ENCODE measurements at places on chromosomes 2 and 18. TPM values are rescaled to one million over a fixed set of nuclear protein-coding genes. Genes with fewer than 3 reads are reported as not detected.

FBXO48 gene
- total RNA-seq: 0.41 TPM

- DNase-seq: no peak
Measured at GRCh38 chr2:46106690-46107089, 190.5 kb upstream of the EPAS1 start.

DNA sequence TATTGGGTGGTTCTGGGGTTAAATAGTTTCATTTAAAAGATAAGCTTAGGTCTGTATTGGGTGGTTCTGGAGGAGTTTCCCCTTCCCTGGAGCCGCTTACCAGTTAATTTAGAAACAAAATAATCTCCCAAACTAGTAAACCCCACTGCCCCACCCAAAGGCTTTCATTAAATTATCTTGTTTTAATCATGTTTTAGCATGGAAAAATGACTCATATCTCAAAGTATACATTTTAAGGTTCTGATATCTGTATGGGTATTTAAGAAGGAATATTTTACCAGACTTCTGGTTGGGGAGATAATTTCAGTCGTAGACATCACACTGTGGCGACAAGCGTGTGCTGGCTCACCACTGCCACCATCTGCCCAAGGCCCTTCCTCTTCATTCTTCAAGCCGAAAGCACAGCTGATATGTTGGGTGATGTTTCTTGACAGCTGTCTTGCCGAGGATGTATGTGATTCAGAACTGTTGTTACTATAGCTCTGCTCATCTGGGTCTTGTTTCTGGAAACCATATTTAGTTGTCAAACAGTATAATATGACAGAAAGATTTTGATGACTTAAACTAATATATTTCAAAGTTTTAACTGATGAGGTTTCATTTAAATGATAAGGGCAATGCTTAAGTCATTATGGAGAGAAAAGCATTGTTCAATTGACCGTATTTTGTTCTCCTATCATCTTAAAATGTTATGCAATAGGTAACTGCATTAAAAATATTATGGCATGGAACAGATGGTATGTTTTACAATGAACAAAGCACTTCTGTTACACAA is 5.1 kb downstream of the FIGLA start:
- DNase-seq: no peak

CLIP4 gene
- total RNA-seq: 54.0 TPM

BOK gene
- total RNA-seq: 10.7 TPM

IL1F10 gene
- not detected for total RNA-seq

CTAGE1 gene
- total RNA-seq: not detected

DNA sequence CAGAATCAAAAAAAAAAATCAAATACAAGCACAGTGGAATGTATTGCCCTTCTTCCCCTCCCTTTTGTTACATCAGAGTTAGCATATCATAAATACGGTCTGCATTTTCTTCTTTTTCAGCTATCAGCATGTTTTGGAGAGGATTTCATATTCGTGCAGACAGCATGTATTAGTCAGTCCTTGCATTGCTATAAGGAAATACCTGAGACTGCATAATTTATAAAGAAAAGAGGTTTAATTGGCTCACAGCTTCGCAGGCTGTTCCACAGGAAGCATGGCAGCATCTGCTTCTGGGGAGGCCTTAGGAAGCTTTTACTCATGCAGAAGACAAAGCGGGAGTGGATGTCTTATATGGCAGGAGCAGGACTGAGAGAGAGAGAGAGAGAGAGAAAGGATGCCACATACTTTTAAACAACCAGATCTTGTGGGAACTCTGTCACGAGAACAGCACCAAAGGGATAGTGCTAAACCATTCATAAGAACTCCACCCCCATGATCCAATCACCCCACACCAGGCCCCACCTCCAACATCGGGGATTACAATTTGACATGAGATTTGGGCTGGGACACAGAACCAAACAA is 8.9 kb downstream of the IL1B start:
- no peak for DNase-seq

GRCh38 chr2:216857131-216857550 is 2.7 kb downstream of the TNP1 start:
- DNase-seq: no peak

DNA sequence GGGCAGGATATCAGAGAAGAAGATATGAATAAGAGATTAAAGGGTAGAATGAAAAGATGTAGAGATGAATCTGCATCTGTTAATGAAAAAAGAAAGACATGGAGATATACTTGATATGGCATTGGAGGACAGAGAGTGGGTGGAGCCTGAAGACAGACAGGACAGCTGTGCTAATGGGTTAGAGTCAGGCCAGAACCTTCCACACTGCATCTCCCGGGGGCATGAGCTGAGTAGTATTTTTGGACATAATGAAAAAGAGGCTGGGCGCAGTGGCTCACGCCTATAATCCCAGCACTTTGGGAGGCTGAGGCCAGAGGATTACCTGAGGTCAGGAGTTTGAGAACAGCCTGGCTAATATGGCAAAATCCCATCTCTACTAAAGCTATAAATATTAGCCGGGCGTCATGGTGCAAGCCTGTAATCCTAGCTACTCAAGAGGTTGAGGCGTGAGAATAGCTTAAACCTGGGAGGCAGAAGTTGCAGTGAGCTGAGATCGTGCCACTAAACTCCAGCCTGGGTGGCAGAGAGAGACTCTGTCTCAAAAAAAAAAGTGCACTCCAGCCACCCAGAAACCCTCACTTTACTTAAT is 11.4 kb downstream of the FLACC1 start:
- no peak for DNase-seq

DNA sequence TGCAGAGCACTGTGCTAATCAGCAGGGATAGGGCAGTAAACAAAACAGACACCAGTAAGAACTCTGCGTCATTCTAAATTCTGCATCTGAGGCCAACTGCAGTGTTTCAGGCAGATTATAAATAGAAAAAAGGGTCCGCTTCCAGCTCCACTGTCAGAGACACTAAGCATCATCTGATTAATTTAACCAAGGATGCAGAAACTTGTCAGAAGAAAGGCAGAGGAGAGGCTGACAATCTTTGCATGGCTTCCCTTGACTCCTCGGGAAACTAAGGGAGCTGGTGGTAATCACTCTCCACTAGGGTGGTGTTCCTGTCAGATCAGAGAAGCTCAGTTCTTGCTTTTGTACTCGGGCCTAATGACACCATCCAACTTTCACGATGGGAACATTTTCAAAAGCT is 123.5 kb downstream of the DNAH6 start:
- no peak for DNase-seq

CDKL4 gene
- 2.6 TPM for total RNA-seq

FOXI3 gene
- not detected for total RNA-seq

DNA sequence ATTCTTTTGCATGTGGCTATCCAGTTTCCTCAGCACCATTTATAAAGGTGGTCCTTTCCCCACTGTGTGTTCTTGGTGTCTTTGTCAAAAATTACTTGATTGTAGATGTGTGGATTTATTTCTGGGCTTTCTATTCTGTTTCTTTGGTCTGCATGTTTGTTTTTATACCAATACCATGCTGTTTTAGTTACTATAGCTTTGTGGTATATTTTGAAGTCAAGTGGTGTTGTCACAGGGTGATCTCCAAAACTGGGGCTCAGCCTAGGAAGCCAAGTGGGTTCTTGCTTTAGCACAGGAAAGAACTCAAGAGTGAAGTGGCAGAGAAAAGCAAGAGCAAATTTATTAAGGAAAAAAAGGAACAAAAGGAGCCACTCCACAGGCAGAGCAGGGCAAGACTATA is 6.0 kb upstream of the SNTG2 start:
- no peak for DNase-seq

DNA sequence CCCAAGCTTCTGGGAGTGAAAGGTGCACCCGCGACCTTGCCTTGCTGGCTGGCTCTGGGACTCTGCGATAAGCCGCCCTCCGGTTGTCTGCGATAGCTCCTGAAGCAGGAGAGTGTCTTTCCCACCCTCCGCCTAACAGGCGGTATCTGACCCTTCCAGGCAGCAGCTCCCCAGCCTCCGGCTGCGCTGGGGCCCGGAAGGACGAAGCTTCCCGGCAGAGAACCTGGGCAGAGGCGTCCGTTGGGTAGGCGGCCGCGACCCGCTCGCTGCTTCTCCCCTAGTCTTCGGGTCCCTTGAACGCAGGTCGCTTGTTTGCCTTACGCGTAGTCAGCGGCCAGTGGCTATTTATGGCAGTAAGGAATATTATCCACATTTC is 446 bp upstream of the RHBDD1 start:
- no peak for DNase-seq

GRCh38 chr2:17160594-17160993 is 357.6 kb downstream of the RAD51AP2 start:
- no peak for DNase-seq

IL36RN gene
- total RNA-seq: not detected

DNA sequence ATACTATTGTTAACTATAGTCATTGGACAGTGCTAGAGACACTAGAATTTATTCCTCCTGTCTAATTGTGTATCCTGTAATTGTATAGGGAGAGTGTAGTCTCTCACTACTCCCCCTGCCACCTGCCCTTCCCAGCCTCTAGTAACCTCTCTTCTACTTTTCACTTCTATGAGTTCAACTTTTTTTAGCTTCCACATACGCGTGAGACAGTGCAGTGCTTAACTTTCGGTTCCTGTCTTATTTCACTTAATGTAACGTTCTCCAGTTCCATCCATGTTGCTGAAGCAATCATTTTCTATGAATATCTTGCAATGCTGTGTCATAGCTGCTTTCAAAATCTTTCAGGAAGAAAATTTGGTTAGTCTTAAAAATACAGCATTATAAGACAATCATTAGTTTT is 22.8 kb upstream of the RUFY4 start:
- no peak for DNase-seq

GRCh38 chr2:218291318-218292047 is 820 bp downstream of the TMBIM1 start:
- DNase-seq: no peak

FEV gene
- total RNA-seq: not detected

SERPINB13 gene
- not detected for total RNA-seq

HOXD9 gene
- 1.4 TPM for total RNA-seq
